IPS DF 6.9 (cell line): ENCODE measurements at places on chromosomes 7 and 10.
A peak's percentile ranks its signal among the peaks of the same experiment; 100 is the strongest.

DNA sequence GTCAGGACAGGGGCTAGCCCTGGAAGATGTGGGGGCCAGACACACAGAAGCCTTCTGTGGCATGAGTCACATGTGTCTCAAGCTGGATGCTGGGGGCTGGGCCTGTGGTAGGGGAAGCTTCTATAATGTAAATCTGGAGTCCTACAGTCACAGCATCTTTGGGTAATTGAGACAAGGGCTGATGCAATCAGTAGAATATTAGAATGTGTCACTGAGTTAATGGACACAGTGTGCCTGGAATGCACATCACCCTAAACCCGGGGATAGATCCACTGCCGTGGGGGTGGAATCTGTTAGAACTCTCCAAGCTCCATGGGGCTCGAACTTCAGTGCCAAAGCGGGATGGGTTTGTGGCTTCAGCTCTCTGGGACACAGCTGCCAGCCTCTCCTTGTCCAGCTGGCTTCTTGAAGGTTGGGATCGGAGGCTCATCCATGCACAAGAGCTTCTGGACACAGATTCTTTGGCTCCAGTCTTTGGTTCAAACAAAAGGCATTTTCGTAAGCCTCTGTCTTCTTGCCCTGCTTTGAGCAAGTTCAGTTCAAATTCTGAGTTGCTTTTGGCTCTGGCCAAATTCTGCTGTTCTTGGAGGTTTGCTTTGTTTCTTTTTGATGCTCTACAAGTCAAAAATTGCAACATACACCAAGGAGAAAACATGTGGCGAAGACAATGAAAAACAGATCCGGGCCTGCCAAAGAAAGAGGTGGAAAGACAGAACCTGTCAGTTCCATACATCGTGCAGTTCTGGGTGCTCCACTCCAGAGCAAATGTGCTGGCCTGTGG is 194.8 kb upstream of the ZNF32 start:
- DNase-seq: no peak

DNA sequence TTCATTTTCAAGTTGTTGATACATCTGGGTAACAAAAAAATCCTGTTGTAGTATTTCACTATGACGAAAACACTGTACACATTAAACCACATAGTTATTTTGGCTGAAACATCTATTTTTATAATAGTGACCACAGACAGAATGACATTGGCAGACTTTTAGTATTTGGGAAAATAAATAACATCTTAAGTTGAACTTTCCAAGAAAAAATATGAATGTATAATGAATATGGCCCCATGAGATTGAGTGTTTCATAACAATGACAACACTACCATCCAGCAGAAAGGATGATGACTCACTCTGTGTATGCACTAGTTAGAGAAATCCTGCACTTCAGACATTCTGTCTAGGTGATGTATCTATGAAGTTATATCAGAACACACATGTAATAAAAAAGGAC is 118.1 kb downstream of the SEMA3D start:
- no peak for DNase-seq

DNA sequence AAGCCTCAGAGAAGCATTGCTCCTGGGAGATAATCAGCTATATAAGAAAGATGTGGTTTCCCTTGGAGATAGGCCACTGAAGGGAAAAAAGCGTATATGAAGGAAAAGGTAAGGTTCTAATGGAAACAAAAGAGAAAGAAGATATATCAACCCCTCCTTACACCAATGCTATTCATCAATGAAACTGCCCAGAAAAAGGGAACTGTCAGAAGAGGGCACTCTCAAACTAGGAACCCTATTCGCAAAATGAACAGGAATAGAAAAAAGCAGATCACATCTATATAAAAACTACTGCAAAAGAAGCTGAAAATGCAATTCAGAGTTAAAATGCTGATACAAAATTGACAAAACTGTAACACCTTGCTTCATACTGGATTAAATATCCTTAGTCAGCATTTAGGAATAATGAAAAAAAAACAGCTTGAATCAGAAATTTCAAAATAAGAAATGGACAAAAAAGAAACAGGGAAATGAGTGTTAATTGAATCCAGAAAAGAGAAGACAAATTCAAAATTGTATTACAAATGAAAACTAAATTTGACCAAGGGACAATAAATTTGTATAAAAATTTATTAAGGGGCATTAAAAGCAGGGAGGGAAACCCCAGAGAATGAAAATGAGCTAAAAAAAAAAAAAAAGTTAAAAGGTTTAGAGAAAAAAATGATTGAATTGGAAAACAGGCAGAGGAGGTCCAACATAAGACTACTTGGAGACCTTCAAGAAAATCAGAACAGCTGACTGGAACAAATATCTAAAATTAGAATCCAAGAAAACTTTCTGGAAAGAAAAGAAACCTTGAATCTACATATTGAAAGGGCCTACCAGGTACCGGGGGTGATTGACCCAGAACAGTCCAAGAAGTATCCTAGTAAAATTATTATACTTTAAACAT is 17.9 kb downstream of the NHLRC2 start:
- no peak for DNase-seq

- no peak for DNase-seq
These were observed 22.2 kb upstream of the UNCX start for GRCh38 chr7:1210321-1210978.

DNA sequence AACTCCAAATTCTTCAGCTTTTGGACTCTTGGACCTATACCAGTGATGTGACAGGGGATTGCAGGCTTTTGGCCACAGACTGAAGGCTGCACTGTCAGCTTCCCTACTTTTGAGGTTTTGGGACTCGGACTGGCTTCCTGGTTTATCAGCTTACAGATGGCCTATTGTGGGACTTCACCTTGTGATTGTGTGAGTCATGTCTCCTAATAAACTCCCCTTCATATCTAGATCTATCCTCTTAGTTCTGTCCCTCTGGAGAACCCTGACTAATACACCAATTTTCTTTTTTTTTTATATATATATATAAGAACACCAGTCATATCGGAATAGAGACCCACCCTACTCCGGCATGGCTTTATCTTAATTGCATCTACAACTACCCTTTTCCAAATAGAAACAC is 166.8 kb downstream of the ETV1 start:
- no peak for DNase-seq

DNA sequence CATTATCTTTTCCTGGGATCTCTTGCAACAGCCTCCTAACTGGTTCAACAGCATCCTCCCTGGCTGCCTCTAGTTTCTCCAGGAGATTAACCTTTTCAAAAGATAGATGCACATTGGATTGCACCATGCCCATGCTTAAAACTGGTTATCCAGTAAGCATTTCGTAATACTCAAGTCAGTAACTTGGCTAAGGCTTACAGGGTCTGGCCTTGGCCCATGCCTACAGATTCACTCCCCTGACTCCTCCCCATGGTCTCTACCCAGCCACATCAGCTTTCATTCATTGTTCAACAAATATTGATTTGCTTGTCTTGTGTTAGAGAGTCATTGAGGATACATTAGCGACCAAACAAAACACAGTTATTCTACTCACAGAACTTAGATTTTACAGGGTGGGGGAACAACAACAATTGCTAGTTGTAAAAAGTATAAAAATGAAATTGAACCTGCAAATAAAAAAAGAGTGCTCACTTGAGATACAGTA is 1.8 kb upstream of the KIF20B start:
- DNase-seq: no peak

DNA sequence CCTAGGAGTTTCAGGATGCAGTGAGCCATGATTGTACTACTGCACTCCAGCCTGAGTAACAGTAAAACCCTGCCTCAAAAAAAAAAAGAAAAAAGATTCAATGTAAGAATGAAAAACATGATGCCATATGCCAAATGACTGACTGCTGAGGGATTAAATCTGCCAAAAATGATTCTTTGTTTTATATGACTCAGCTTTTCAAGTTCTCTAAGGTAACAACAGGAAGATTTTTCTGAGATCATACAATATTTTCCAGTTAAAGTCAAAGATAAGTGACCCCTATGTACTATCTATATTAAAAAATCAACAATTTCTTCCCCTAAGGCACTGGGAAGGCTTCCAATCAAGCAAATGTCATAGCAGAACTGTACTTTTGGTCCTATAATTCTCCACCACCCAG is 271.2 kb upstream of the IMMP2L start:
- no peak for DNase-seq

DNA sequence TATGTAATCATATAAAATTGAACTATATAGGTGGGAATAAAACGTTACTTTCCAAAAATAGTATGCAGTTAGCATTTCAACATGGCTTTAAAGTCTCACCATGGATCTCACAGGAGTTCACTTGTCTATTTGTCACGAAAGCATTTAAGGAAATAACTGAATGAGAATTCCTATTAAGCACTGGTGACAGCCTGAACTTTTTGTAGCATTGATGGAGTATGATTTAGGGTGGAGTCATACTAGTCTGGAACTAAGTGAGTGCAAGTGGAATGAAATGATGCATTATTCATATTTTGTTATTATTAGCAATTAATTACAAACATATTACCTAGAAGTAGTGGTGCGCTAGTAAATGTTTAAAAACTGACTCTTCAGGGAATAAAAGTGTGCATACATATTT is 26.0 kb upstream of the HIBADH start:
- no peak for DNase-seq

GRCh38 chr7:73701357-73701995 is 18.0 kb downstream of the STX1A start:
- DNase-seq: peak; percentile 83

DNA sequence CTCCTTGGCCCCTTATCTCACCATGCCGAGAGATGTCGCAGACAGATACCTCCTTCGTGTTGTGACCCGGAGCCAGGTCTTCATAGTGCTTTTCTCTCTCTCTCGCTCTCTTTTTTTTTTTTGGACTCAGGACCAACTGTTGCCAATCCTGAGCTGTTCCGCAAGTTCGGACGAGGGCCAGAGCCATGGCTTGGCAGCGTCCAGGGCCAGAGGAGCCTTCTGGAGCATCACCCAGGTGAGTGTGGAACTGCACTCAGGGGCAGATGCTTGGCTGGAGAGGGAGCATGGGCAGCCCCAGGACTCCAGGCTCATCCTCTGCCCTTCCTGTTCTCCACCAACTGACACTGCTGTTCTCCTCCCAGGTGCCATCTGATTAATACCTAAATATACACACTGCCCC is 7.8 kb downstream of the ZNF862 start:
- DNase-seq: no peak

GRCh38 chr10:104766341-104766740 is 125.3 kb downstream of the SORCS3 start:
- DNase-seq: no peak

DNA sequence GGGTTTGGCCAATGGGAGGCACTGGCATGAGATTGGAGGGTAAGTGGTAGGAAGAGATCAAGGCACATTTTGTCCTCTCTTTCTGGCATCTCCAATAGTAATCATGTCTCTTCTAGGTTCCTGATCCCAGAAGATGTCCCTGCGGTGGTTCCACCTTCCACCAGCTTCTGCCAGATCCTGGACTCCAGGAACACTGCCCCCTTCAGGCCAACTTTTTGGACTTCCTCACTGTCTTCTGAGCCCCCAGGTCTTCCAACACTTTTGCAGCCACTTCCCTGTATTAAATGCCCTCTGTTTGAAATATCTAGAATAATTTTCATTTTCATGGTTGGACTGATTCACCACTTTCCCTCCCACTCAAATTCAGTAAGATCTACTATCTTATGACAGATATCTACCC is 60.9 kb downstream of the BAMBI start:
- no peak for DNase-seq

- no peak for DNase-seq
These were observed 33.1 kb downstream of the VPS50 start for GRCh38 chr7:93265220-93265619.

GRCh38 chr7:40579401-40579800 is 444.6 kb downstream of the SUGCT start:
- no peak for DNase-seq

DNA sequence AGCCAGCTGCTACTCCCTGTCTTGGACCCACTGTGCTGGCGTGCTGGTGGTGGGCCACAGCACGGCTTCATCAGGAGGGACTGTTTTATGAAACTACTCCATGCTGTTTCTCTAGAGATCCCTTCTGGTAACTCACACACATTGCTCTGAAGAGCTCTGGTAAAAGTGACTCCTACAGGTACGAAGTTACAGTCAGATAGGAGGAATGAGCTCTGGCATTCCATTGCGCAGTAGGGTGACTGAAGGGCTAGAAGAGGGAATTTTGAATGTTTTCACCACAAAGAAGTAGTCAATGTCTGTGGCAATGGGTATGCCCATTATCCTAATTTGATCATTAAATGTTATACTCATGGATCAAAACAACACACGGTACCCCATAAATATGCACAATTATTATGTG is 609 bp downstream of the MAT1A start:
- DNase-seq: no peak

- no peak for DNase-seq
These were observed 92.0 kb downstream of the BBS9 start for GRCh38 chr7:33221390-33221789.

DNA sequence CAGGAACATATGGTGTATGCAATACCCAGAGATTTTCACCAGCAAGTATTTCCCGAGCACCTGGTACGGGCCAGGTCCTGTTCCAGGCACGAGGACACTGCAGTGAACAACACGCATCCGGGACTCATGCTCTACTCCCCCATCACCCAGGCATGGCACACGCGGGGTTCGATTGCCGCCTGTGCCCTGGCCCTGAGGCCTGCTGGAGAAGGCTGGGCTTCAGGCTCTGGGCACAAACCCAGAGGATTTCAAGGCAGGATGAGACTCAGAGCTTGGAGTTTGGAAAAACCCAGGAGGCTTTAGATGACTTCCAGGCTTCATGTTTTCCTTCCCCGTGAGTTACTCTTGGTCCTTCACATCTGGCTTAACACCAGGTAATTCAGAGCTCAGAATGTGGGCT is 143.5 kb downstream of the NEURL1 start:
- DNase-seq: no peak

DNA sequence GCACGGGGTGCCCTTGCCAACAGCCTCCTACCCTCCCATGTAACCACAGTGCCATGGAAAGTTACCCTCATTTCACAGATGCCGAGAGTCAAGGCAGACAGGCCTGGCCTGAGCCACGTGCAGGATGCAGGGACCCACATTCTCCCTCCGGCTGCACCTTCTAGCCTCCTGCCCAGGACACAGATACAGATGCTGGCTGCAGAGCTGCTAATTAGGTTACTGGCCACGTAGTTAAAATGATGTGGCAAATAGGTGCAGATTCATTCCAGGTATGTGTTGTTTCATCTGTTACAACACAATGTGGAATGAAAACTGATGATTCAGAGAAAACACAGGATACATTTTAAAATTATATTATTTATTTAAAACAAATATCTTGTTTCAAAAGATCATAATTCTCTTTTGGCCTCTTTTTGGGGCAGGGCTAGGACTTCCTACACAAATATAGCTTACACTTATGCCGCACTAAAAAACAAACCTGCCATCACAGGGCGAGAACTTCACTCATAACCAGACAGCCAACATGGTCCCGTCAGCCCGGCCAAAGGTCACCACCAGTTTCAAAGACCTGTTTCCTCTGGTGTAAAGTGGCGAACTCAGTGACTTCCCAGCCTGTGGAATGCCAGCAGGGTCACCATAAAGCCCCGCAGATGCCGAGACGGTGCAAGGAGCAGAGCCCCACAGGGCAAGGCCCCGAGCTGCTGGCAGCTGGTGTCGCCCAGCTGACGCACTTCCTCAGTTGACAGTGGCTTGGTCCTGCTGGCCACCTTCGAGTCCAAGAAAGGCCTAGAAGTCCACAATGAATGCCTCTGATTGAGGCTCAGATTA is 83.5 kb downstream of the TNS3 start:
- DNase-seq: no peak

- no peak for DNase-seq
These were observed 15.8 kb upstream of the SLK start for GRCh38 chr10:103951183-103951582.
